Activated T-cell treated with anti-CD3 and anti-CD28 coated beads for 1 hour (primary cell): ENCODE measurements at places on chromosomes 16 and 17.

DNA sequence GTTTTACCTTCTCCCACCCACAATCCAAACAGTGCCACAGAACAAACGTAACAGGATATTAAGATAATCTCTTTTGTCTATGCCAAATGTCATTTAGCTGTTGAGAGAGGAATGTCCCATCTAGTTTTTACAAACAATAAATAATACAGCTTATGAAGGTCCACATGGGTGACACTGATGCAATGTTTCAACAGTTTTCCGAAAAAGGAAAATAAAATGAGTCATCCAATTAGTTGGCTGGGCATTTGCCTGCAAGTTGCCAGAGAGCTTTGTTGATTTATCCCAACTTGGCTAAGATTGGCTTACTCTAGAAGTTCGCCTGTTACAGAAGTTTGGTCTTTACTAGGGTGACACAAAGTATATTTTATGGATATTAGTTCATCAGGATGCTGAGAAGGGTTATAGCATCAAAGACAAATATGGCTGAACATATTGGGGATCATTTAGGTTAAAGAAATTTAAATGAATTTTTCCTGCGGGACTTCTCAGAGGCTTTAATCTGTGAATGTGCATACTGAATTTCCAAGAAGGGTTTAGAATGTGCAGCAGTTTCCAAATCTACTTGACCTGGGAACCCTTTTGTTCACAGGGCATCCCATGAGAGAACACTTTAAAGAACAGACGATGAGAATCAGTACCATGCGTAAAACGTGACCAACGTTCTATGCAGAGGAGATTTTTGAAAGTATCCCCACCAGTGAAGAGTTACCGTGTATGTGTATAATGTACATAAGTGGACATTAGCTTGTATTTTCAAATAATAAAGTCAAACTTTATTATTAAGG is 73.1 kb downstream of the CDH13 start:
- DNase-seq: no peak

GRCh38 chr16:77943801-77944200 is 78.5 kb upstream of the CLEC3A start:
- no peak for DNase-seq

DNA sequence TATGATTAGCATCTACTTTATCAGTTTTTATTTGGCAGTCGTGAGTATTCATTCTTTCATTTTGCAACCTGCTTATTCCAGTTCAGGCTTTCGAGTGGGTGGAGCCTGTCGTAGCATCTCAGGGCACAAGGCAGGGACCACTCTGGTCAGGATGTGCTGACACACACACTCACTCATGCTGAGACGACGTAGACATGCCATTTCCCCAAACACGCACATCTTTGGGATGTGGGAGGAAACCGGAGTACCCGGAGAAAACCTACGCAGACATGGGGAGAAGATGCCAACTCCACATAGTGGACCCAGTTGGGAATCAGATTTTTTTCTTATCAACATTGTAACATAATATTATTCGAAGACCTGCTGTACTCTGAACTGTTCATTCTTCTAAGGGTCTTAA is 756.5 kb upstream of the RBFOX1 start:
- no peak for DNase-seq

DNA sequence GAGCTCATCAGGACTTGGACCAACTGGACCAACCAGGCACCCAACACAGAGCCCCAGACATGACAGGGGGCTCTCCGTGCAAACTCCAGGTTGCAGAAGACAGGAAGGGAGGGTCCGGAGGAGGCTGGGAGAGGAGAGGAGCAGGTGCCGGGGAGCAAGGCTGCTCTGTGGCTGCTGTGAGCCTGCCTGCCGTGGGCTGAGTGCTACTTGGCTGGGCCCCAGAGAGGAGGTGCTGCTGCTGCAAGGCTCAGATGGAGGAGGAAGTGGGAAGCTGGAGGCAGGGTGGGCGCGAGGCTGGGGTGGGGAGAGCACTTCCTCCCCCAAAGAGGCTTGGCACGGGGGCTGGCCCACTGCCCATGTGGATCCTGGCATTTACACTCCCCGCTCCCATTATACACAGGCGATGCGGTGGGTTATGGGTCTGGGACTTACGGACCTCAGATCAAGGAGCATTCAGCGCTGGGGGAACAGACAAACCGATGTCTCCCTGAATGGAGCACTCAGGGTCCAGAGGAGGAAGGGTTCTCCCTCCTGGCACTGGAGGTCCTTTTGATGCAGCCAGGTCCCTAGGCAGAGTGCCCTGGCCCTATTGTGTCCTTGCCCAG is 15.9 kb downstream of the EPOP start:
- no peak for DNase-seq

DNA sequence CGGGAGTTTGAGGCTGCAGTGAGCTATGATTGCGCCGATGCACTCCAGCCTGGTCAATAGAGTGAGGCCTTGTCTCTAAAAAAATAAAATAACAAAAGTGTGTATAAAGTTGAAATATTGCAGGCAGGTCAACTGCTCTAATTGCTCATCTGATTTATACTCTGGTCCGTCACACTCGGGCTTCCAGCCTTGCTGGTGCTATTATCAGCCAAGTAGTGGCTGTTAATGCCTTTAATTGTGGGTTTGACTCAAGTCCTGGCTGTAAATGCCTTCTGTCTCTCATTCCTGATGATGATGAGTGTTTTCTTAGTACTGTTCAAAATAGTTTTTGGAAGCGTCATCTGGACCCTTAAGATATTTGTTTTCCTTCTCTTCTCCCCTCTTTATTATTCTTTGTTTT is 18.4 kb downstream of the SYT17 start:
- DNase-seq: no peak

GRCh38 chr17:80738020-80738808 is 193.6 kb downstream of the RPTOR start:
- DNase-seq: no peak

DNA sequence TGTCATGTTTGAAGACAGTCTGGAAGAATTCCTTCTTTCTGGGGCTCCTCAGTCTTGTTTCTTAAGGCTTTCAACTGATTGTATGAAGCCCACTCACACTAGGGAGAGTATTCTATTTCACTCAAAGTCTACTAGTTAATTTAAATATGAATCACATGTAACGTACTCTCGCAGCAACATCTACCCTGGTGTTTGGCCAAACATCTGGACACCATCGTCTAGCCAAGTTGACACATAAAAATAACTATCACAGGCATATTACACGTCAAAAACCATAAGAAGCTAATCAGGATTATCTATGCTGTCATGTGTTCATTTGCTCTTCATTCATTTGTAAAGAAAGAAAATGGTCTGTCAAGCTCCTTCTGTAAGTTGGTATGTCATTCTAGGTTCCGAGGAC is 787.4 kb downstream of the KCNJ2 start:
- no peak for DNase-seq

- no peak for DNase-seq
Measured at GRCh38 chr16:1832838-1833454, 5.9 kb downstream of the FAHD1 start.

DNA sequence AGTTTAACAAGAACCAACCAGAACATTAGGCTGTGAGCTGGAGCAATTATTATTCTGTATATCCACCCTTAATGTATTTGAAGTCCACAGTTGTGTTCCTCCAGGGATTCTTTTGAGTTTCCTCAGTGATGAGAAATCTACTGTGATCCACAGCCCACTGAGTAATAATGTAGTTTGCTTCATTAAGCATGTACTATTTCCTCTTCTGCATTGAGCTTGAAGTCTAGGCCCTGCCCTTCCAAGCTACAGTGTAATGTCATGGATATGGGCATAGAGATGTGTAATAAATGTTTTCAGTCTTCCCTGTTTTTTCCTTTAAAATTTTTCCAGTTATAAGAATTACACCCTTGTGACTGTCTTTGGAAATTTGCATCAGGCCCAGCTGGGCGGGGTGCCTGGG is 36.4 kb upstream of the SLC12A3 start:
- no peak for DNase-seq

DNA sequence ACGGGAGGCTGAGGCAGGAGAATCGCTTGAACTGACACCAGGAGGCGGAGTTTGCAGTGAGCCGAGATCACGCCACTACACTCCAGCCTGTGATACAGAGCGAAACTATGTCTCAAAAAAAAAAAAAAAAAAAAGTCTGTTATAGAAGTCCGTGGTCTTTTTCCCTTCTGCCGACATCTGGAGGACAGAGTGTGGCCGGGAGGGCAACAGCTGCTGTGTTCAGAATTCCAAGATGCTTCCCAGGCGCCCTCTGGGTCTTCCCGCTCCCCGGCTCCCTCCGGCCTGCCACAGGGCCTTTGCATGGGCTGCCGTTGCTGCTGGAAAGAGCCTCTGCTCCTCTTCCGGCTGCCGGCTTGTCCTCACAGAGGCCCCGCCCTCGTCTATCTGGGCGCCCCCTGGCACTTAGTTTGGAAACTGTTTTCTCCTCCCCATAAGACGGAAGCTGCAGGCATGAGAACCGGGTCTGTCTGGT is 2.4 kb upstream of the CACNA1H start:
- DNase-seq: no peak

- DNase-seq: no peak
Measured at GRCh38 chr17:76844485-76844829, 23.7 kb upstream of the MGAT5B start.

- DNase-seq: no peak
Measured at GRCh38 chr17:76444518-76445311, 8.2 kb downstream of the UBE2O start.

DNA sequence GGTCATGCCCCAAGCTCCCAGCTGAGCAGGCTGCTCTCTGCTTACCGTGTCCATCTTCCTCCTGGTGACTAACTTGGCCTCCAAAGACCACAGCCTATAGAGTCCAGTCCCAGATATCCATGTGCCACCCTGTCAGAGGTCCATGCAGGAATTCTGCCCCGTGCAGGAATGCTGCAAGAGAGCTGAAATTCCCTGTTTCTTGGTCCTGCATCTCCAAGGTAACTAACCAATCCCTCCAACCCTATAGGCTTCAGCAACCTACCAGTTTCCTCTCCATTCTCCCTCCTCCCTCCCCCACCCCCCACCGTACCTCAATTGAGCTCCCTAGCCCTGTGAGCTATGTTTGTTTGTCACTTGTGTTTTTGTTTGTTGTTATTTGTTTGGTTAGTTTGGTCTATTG is 9.6 kb upstream of the MKS1 start:
- DNase-seq: no peak

- DNase-seq: no peak
Measured at GRCh38 chr16:1651094-1651973, 26.7 kb upstream of the JPT2 start.

DNA sequence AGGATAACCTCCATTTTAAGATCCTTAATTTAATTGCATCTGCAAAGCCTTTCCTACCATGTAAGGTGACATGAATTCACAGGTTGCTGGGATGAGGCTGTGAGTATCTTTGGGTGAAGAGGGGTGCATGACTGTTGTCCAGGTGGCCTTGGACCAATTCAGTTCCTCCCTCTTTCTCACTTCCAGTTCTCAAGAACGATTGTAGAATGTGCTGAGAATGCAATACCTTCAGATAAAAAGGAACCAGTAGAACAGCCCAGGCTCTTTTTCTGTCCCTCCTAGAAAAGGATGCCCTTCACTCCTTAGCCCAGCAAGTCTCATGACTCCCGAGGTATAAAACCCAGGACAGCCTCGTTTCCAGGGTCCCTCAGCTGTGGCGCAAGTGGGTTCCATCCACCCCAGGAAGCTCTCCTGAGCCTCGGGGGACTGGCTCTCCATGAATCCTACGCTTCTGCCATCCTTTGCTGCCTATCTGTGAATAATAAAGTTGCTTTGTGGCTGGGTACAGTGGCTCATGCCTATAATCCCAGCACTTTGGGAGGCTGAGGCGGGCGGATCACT is 61.6 kb upstream of the FA2H start:
- no peak for DNase-seq

- DNase-seq: no peak
Measured at GRCh38 chr16:4572715-4573114, 16.6 kb downstream of the C16orf96 start.

DNA sequence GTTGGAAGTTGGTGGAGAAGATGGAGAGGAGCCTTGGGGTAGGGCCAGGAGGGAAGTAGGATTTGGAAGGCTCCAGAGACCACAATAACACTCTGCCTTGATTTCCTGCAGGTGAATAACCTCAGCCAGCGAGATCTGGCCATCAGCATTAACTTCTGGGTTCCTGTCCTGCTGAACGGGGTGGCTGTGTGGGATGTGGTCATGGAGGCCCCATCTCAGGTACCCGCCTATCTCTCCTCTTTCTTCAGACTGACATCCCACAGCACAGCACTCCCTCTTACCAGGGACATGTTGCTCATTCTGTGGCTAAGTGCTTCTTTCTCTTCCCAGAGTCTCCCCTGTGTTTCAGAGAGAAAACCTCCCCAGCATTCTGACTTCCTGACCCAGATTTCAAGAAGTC is 4.9 kb downstream of the COX6A2 start:
- DNase-seq: no peak

DNA sequence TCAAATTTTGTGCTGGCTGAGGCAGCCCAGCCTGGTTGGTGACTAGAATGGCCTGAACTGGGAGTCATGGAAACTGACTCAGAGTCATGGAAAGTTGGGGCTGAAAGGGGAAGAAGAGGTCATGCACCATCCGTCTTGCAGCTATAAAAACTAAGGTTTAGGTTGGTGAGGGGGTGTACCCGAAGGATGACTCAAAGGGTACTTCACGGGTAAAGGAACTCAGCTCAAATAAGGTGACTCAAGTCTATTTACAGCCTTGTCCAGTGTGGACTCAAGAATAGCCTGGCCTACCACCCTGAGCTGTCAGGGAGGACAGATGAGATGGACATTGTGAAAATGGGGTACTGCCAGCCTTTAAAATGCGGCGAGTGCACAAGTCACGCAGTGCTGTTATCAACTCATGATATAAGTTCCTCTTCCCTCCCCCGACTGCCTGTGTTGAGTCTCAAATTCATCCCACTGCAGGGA is 18.6 kb downstream of the CD300LB start:
- DNase-seq: no peak

DNA sequence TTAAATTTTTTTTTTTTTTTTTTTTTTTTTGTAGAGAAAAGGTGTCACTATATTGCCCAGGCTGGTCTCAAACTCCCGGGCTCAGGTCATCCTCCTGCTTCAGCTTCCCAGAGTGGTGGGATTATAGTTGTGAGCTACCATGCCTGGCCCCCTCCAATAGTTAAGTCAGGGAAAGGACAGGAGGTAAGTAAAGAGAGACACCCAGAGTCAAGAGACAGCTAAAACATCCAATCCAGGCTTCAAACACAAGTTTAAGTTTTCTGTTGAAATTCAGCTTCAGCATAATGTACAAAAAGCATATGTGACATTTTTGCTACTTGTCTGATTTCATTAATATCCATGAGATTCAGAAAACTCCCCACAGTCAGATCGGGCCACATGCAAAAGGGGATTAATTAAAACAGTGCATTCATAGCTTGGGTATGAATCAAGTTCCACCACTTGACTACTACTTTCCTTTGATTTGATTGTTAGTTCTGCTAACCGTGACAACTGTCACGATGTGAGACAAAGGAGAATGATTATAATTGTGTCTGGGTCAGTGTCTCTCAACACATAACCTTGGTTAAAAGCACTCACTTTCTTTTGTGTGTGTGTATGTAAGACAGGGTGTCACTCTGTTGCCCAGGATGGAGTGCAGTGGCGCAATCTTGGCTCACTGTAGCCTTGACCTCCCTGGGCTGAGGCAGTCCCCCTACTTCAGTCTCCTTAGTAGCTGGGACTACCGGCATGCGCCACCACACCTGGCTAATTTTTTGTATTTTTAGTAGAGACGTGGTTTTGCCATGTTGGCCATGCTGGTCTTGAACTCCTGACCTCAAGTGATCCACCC is 184.9 kb downstream of the PARN start:
- DNase-seq: no peak

GRCh38 chr17:79607940-79608623 is 2.8 kb downstream of the RBFOX3 start:
- no peak for DNase-seq

- no peak for DNase-seq
Measured at GRCh38 chr17:55430541-55431288, 9.1 kb upstream of the MMD start.

- no peak for DNase-seq
Measured at GRCh38 chr16:1338855-1339675, 5.6 kb downstream of the BAIAP3 start.

- no peak for DNase-seq
Measured at GRCh38 chr16:48517493-48517892, 92.5 kb downstream of the N4BP1 start.
